ACHN (cell line): ENCODE measurements at places on chromosomes 2 and 18.

DNA sequence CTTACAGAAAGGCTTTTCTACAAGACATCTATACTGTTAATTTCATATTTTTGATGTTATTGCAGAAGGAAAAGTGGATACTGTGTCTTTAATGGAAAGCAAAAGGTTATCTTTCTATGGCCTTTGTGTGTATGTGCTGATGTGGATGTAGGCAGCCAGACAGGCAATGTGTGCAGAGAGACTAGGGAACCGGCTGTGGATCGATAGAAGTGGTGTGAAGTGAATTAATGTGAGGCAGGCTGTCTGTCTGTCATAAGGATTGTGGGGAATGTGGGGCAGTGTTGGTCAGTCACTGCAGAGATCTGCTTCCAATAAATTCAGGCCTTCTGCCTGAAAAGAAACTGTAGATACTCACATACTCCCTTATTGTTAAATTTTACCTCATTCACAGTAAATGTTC, 156.7 kb downstream of the WDR7 start:
- DNase-seq = no peak

DNA sequence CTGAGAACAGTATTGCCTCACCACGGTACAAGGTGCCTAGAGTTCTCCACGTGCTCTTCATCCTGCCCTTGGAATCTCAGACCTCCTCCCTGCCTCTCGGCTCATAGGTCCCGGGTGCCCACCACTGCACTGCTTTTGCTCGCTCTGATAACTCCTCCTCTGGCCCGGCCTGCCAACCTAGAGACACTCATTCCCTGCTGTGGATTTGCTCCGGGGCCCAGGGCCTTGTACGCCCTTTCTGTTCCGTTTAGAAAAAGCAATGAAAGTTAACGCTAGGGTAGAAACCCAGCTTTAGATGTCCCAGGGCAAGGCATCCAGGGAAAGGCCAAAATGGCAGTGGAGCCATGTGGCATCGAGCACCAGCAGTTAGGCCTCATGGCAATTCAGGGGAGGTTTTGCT, 253.9 kb downstream of the VAPA start:
- no peak for DNase-seq

GRCh38 chr2:8761529-8762164, 75.8 kb downstream of the KIDINS220 start:
- DNase-seq = peak; percentile 50

- DNase-seq = no peak
Measured at GRCh38 chr2:129812071-129812470, 167.4 kb upstream of the RAB6C start.

DNA sequence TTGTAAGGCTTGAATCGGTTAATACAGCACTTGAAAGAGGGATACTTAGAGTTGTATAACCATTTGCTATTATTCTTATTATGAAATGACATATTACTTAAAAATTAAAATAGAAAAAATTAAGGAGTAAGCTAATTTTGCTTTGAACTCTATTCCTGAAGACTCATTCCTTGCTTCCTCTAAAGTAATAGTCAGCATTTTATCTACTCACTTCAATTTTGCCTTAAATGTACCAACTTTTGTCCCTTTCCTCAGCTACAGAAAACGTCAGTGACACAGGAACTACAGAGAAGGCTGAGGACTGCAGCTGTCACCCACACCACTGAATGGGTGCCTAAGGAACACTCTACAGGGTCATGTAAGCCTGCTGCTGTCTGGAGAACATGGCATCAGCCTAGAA, 80.7 kb upstream of the OSR1 start:
- DNase-seq = no peak

DNA sequence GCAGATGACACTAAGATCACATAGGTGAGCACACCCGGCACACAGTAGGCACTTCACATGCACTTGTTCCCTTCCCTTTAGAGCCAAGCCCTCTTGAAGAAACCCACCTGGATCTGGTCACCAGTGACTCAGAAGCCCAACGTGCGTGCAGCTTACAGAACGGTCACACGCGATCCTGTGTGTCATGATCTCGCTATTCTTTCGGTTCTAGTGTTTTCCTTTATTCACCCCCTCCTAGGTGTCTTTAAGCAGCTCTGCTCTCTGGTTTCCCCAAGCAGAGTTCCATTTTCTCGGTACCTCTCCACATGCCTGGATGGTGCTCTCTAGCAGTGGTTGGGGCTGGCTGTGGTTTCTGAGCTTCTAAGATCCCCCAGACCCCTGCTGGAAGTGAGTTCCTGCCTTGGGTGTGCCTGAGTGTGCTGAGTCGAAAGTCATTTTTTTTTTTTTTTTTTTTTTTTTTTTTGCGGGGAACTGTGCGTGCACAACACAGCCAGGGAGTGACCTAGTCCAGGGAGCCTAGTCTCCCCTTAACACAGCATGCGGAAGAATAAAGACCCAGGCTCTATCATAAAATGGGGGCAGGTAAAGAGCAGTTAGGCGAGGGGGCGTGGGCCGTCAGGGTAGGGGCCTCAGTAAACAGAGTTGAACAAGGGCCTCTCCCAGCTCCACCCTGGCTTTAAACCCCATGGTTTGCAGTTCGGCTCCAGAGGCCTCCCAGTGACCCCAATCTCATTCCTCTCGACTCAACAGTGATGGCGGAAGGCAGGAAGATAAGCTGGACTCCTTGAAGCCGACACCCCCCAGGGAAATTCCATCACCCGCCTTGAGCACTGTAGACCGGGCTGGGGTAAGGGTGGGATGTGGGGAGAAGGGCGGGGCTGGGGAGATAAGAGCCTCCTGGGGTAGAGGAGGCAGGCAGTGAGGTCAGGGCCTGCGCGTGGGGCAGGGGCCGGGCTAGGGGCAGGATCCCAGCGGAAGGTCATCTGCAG, 29.8 kb upstream of the DNMT3A start:
- no peak for DNase-seq

GRCh38 chr2:56017784-56018183, 94.2 kb upstream of the EFEMP1 start:
- DNase-seq = no peak

GRCh38 chr2:188303363-188304031, 11.8 kb downstream of the GULP1 start:
- DNase-seq = no peak

DNA sequence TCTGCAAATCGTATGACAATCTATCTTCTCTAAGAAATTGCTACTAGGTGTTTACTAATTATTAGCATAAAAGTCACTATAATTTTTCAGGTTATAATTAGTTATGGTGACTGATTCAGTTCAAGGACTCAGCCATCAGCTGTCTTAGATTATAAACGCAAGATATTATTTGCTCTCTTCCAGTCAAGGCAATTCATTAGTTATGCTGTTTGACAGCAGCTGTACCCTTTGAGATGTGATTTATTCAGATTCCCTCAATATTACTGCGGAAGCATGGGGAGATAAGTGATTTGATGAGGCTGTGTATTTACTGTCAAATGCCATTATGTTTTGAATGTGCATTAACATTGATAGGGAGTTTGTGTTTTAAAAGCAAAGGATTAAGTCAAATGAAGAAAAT, 558.9 kb upstream of the FSIP2 start:
- DNase-seq = no peak

DNA sequence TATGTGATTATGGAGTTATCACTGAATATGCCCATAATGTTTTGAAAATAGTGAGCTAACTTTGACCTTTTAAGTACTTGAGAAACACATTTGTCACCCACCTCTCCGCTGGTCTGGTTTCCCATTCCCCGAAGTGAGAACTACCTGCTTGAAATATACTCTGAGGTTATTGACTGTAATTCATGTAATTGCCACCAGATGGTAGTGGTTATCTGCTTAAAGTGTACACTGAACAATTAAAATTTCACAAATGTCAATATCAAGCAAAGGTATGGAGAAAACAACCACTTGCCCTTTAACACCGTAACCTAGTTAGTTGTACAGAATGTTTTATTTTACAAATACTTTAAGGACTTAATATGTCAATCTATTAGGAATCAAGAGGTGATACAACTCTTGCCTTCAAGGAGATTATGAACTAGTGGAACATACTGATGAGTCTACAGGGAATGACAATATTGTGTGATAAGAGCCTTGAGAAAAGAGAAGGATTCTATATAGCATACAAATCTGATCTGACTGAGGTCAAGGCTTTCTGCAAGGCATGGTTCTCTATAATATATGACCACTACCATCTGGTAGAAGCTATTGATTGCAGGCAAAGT, 316.8 kb upstream of the KCNH7 start:
- DNase-seq = peak; percentile 63

GRCh38 chr2:9471206-9471605, 3.1 kb upstream of the IAH1 start:
- no peak for DNase-seq

GRCh38 chr2:75549401-75550253, 11.1 kb downstream of the EVA1A start:
- no peak for DNase-seq
